Activated T-cell treated with anti-CD3 and anti-CD28 coated beads, Interleukin-2, amount 50 U/mL, for 72 hours (primary cell): ENCODE measurements at places on chromosomes 11 and 22.
A peak's percentile ranks its signal among the peaks of the same experiment; 100 is the strongest.

GRCh38 chr22:24402460-24403192 is 24.8 kb upstream of the ADORA2A start:
- no peak for DNase-seq

GRCh38 chr22:47678048-47678447 is 915.6 kb downstream of the TBC1D22A start:
- DNase-seq: no peak

- no peak for DNase-seq
These were observed 31.6 kb downstream of the OR10A6 start for GRCh38 chr11:7899418-7899817.

GRCh38 chr11:28323621-28324020 is 215.4 kb downstream of the METTL15 start:
- DNase-seq: no peak

GRCh38 chr11:6737872-6738466 is 33.8 kb downstream of the OR2AG2 start:
- peak; percentile 65 for DNase-seq

- DNase-seq: peak; percentile 30
These were observed 101.9 kb downstream of the MRTFA start for GRCh38 chr22:40534379-40535188.

- no peak for DNase-seq
These were observed 29.9 kb downstream of the LRFN4 start for GRCh38 chr11:66886671-66887221.

- no peak for DNase-seq
These were observed 8.2 kb downstream of the TPST2 start for GRCh38 chr22:26581633-26582168.

DNA sequence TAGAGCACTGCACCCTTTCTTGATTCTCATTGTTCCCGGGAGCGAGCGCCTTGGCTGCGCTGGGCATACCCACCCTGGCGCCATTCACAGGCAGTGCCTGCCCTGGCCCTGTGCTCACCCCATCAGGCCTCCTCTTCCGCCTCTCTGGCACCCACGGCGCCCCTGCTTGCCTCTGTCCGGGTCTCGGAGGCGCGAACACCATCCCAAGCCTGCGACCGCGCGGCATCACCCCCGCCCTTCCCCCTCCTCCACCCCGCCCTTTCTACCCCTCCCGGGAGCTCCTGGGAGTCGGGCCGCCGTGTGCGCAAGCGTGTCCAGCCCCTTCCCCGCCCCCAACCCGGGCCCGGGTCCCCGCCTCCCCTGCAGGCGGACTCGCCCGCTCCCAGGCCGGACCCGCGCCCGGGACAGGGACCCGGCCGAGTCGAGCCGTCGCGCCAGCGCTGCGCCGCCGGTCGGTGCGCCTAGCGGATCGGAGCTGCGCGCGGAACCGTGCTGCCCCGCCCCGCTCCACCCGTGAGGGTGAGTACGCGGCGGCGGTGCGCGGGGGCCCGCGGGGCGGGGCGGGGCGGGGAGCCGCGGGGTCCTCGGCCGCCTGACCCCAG is at the start of gene ST3GAL4:
Gene ST3GAL4 (plus strand): TSS at position 363 of the 602 bp plus-strand sequence. CDS start 50,470 bp downstream, outside the sequence.
- DNase-seq: peak; percentile 74

GRCh38 chr11:31702966-31703365 is 108.2 kb downstream of the PAX6 start:
- DNase-seq: no peak

DNA sequence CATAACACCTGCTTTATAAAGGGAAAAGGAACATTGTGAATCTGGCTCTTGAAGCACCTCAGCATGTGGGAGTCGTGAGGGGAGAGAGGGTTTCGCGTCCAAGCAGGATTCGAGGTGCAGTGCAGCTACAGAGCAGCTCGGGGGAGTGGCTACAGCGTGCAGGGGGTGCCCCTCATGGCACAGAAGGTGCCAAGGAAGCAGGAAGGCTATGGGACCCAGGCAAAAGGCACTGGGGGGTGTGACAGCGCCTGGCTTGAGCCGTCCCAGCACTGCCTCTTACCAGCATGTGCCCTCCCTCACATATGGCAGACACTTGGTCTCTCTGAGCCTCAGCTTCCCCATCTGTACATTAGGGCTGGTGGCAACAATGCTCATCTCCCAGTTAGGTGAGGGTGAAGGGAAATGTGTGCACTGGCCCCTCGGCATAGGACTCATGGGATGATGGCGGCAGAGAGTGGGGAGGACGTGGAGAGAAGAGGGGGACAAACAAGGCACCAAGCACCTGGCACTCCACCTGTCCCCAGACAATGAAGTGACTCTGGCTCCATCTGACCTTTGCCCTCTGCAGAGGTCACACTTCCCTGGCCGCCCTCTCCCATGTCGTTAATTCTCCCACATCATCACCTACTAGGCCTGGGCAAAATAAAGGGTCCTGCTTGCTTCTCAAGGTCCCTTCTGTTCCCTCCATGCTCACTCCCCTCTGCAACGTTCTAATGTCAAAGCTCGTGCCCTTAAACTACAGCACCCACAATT is 10.4 kb downstream of the TNKS1BP1 start:
- no peak for DNase-seq

DNA sequence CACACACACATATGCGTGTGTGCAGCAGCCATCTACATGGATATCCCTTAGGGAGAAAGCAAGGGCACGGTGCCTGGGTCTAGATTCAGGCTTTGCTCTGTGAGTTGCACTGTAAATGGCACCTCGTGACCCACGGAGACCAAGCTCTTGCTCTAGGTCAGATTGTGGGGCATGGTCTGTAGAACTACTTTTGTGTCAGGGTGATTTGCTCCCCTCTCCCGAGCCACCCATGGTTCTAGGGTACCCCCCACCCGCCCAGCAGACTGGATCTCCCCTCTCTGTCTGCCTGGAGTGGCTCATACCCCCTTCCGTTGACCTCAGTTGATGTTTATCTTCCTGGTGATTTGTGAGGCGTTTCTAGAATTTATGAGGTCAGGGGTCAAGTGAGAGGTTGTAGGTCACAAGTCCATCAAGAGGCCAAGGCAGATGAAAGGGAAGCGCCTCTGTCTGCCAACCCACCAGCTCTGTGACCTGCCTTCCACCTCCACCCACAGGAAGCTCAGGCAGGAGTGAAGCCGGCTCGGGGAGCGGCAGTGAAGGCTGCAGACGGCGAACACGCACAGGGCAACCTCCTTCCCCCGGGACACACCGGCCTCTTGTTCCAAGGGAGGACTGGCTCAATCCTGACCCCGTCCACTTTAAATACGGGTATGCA is 76.2 kb upstream of the TTLL12 start:
- DNase-seq: peak; percentile 37

DNA sequence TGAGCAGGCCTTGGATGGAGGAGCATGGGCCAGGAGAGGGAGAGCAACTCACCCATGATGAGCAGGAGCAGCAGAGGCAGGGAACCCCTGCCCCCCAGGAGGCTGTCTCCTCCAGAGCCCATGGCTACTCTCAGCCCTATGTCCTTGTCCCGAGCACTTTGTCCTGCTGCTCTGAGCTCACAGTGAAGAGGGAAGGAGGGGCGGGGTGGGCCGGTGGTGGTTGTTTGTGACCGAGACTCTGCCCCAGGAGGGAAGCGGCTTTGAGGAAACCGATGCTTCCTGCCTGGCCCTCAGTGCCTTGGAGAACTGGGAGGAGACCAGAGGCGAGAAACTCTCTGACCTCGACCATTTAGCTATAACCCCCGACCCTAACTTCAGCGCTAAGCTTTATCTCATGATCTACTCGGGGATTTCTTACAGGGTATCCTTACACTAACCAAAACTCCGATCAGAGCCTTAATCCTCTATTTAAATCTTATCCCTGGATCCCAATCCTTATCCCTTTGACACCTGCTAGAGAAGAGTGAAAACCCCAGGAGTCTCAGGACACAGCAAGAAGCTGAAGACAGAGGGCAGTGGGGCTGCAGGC is at the start of gene ROBO4:
Gene ROBO4 (minus strand): TSS at position 192 of the 589 bp plus-strand sequence. CDS start 70 bp downstream, at position 122.
- DNase-seq: no peak

- no peak for DNase-seq
These were observed 6.1 kb downstream of the ARHGAP8 start for GRCh38 chr22:44758344-44758973.

- DNase-seq: no peak
These were observed 736.0 kb upstream of the LRRC4C start for GRCh38 chr11:42195289-42196013.

GRCh38 chr11:66258473-66258893 is 10.0 kb upstream of the RAB1B start:
- DNase-seq: no peak
